ENCODE measurements at places on chromosomes 2 and 18. TPM values are rescaled to one million over a fixed set of nuclear protein-coding genes. Genes with fewer than 3 reads are reported as not detected.

GRCh38 chr2:207663870-207664545 is 38.8 kb upstream of the METTL21A start:
- no peak for DNase-seq

- DNase-seq, result no peak
These were observed 232.4 kb downstream of the SEPTIN10 start for GRCh38 chr2:109381327-109381820.

SP5 gene
- polyA plus RNA-seq, result not detected

GRCh38 chr2:29388071-29388470 is 272.9 kb downstream of the CLIP4 start:
- DNase-seq, result no peak

ELOA2 gene
- not detected for polyA plus RNA-seq

DNA sequence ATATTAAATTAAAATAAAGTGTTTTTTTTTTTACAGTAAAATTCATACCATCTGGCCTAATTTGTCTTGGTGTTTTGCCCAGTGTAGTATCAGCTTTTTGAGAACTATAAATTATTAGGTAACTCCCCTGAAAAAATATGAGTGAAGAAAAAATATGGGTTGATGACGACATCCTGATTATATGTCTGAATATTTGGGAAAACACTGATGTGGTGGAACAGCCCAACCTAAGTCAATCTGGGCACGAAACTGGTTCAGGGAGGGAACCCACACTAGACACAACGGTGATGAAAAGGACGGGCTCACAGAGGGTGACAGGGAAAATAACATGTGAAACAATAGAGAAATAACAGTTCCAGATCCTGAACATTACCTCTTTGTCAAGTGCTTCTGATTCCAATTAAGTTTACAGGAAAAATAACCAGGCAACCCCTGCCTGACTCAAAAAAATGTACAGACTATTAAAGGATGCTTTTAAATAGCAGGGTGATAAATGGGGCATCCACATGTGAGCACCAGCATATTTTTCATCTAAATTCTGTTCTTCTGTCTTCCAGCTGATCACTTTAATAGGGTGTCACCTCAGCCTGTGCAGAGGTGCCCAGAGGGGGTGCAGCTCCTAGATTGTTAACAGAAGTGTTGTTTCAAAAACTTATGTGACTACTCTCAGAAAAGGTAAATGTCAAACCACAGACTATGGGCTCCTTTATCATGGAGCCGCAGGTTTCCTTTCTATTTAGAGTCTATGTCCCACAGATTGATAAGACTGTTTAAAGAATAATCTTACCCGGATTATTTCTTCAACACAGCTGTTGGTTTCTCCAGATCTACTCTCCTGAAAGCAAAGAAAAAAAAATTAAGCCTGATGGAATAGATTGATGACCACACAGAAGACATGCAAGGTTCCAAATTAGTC is 305.4 kb downstream of the AFF3 start:
- DNase-seq, result no peak
